Stimulated activated CD8-positive, alpha-beta memory T cell treated with anti-CD3 and anti-CD28 coated beads, Interleukin-4, amount 100 ng/mL, for 24 hours (primary cell): ENCODE measurements at places on chromosomes 3 and 15.
A peak's percentile ranks its signal among the peaks of the same experiment; 100 is the strongest.

- DNase-seq = no peak
These were observed 466 bp upstream of the HCN4 start for GRCh38 chr15:73369154-73369694.

DNA sequence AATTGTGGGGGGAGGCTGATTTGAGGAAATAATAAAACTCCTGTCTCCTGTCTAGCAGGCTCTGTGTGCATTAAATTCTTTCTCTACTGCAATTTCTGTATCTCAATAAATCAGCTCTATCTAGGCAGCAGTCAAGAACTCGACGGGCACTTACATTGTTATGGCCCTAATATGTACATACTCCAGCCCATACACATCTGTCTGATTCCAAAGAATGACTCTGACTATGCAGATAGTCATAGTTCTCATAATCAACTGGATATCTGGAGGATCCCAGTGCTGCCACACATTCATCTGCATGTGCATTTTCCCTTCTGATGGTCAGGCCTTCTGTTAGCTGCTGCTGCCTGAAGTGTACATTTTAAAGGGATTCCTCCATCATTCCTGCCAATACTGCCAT, 114.6 kb downstream of the GABRB3 start:
- no peak for DNase-seq

- DNase-seq = no peak
These were observed 2.4 kb upstream of the GPR87 start for GRCh38 chr3:151318991-151319390.

DNA sequence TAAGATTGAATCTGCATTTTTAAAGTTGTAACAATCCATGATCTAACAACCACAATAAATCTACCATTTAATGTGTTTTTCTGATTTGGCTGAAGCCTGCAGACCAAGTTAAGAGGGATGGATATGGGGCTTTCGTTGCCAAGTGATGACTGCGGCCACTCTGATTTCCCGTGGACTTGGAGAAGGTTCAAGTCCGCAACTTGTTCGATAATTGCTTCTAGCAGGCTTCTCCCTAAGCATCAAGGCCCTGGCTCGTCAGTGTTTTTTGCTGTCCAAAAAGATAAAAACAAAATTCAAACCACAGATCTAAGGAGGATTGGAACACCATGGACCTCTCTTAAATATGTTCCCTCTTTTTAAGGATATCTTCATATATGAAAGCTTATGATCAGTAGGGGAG, 256.6 kb downstream of the CNTN3 start:
- DNase-seq = no peak

GRCh38 chr3:194162070-194162678, 26.2 kb downstream of the HES1 start:
- DNase-seq = no peak

DNA sequence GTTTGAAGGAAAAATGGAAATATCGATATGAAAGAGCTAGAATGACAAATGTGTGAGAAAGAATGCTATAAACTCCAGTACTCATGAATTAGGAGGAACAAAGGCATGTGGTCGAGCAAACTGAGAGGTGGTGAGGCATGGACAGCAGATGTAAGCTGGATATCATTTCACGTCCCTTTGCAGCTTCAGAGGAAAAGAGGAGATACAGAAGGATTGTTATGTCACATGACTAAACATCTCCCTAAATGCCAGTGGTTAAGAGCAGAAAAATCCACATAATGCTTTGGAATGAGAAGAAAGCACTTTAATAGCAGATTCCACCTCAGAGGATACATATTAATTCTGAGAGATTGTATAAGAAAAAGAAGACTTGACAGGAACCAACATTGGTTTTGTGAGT, 248.7 kb downstream of the ZIC4 start:
- DNase-seq = no peak

- DNase-seq = no peak
These were observed 75.8 kb downstream of the RORA start for GRCh38 chr15:61153291-61153690.

- DNase-seq = no peak
These were observed 34.6 kb downstream of the MTHFS start for GRCh38 chr15:79862191-79862590.

DNA sequence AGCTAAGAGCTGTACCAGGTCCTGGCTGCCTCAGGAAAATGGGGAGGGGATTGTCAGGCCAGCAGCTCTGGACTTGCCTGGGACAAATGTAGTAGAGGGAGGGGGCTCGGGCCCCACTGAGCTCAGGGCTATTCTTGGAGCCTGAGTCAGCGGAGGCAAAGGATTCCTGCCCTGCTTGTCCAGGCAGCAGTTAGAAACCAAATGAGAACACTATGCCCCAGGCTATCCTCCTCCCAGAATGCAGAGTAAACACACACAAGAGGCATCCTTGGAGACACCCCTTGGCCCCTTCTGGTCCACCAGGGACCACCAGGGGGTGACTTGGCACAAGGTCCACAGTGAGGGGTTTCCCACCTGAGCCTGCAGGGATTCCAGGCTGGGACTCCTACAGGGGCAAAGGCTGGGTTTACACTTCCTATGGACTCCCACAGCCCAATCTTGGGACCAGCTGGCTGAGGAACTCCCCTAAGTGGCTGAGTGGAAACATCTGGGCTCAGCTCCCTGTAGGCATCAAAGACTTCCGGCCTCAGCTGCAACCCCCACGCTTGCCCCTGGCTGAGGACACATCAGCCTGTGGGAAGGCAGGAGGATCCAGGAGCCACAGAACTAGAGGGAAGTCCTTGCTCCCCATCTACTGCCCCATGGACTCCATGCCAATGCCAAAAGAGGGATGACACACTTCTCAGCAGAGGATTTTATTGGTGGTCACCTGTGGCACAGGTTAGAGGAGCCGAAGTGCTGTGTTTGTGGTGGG, 3.4 kb upstream of the COL7A1 start:
- no peak for DNase-seq

GRCh38 chr3:166955201-166955939, 424.7 kb downstream of the ZBBX start:
- no peak for DNase-seq

GRCh38 chr15:56496635-56497034, 31.7 kb upstream of the MNS1 start:
- DNase-seq = no peak

GRCh38 chr15:62847900-62848489, 194.6 kb upstream of the TPM1 start:
- peak; percentile 20 for DNase-seq

DNA sequence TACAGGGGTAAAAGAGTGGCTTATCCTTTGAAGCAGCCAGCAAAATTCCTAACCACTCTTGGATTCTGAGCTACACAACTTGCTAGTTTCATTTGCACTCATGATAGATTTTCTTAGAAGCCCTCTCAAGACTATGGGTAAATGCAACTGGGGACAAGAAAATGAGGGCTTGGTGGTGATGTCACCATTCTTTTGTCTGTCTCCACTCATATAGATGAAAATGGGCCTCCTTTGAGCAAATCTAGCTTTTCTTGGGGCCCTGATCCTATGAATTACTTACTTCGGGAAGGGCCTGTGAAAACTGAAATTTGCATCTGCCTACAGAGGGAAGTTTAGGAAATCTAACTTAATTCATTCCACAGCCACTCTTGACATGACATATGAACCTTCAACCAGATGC, 486.3 kb downstream of the MAGI1 start:
- no peak for DNase-seq

DNA sequence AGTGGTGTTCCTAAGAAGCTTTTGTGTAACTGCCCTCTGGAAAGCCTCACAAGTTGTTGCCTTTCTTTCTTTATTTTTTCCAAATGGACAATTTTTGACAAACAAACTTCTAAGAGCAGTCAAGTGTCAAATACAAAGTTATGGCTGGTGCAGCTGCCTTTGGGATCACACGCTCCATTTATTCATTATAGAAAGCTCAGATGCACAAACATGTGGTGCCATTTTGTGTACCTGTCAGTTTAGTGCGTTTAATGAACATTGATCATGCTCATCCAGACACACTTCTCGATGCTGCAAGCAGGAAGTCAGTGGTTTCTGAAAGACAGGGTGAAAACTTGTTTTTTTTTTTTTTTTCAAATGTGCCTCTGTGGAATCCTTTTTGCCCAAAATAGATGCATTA, 324.5 kb downstream of the CNTN4 start:
- DNase-seq = no peak

DNA sequence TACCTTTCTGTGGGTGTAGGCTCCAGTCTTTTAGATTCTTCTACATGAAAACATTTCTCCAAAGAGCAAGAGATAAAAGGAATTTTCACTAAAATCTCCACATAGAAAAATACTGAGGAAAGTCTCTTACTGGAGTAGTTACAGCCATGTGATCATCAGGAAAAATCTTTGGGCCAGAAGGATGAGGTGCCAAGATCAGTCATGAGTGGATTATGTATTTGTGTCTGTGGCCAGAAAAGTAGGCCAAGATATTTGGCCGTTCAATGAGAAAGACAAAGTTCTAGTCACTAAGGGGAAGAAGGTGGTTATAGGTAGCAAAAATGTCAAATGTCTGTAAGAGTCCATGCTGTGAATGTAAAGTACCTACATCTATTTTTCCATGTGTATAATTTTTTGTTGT, 339.3 kb downstream of the NSUN3 start:
- DNase-seq = no peak

- DNase-seq = no peak
These were observed 428.5 kb downstream of the OCA2 start for GRCh38 chr15:27670486-27671209.

DNA sequence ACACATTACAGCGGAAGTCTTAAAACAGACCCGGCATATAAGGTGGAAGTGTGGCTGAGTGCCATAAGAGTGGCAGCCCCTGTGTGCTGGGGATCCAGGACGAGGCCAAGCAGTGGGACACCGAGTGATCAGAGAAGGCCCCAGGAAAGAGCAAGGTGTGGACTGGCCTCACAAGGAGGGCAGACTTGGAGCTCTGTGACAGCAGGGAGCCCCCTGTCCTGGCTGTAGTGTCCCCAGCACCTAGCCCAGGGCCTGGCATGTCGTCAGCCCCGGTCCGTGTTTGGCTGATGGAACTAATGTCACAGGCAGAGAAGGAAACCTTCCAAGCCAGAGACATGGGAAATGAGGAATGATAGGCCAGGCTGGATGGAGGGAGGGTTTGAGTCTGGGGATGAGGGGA, 4.8 kb downstream of the PDIA5 start:
- no peak for DNase-seq
